ENCODE measurements at places on chromosomes 4 and X. TPM values are rescaled to one million over a fixed set of nuclear protein-coding genes. Genes with fewer than 3 reads are reported as not detected.

DNA sequence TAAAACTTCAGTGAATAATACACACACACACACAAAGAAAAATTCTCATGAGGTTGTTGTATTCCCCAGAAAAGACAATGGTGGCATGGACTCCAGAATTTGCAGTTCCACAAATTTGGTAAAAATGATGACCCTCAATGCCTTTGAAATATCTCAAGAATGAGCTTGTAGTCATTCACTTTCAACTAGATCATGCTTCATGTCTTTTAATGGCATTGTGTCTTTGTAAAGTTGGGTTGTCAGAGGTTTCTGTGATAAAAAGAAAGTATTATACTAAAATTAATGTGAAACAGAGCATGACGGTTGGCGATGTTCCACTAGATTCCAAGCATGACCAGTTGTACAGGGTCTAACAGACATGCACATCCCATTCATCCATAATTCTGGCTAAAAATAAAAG is 685.0 kb upstream of the FRG1 start:
- no peak overlapping the region for H3K27ac ChIP-seq
- H3K4me1 ChIP-seq: no peaks in the 10 kb centered on the region
- no peaks in the 10 kb centered on the region for H3K36me3 ChIP-seq
- no peaks in the 10 kb centered on the region for H3K27me3 ChIP-seq

DNA sequence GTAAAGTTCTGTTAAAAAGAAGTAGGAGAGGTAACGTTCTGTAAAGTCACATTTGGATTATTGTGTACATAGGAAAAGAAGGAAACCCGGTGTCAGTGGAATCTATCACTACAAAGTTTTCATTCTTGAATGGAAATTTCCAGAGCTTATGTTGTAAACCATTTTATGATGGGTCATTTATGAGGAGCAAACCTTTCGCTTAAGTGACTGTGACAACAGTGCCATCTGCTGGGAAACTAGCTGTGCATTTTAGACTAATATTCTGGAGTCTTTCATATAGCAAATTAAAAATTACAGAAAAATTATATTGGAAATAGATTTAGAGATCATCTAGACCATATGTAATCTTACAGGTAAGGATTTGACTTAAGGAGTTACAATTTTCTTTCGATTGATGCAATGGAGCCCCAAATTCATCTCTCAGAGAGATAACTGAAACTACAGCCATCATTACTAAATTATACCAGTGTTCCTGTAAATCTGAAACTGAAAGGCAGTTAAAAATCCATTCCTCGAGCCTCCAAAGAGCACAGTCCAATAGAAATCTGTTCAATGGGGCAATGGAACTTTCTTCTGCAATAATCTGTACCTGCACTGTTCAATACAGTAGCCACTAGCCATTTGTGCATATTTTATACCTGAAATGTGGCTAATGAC is 26.9 kb downstream of the ASB9 start:
- H3K27ac ChIP-seq: no peak overlapping the region
- H3K4me3 ChIP-seq: no peak overlapping the region
- H3K4me1 ChIP-seq: no peaks in the 10 kb centered on the region

DNA sequence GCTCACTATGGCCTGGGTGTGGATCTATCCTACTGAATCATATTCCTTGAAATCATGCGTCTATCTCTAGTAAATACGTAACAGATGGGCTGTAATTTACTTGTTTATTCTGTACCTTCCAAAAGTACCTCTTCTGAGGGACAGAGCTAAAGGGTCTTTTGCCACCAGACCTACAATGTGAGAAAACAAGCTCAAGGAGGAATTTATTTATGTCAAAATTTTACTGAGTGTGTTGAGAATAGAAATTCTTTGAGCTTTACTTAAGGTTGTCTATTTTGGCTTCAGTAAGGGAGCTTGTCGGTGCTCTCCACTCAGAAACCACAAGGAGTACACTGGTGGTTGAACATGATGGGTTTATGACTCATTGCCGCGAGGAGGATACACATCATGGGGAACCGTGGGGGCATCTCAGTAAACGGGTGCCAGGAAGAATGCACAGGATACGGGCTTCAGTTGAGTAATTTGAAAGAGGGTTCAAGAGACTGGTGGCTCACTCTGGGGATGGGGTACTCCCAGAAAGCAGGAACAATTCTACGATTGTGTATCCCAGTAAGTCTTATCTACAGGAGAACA is 3.0 kb downstream of the ANK2 start:
- DNase-seq: no peak
- no peaks in the 10 kb centered on the region for H3K4me1 ChIP-seq
- no peaks in the 10 kb centered on the region for H3K27me3 ChIP-seq
- no peak overlapping the region for H3K27ac ChIP-seq
- no peak overlapping the region for H3K4me3 ChIP-seq

Gene SLC9B1
- total RNA-seq: 2.5 TPM

Gene HTN3
- total RNA-seq: not detected
